ENCODE measurements at places on chromosomes 3 and 15.

- DNase-seq, result no peak
Observed at GRCh38 chr3:59502806-59503205, 453.0 kb upstream of the CFAP20DC start.

- DNase-seq, result no peak
Observed at GRCh38 chr3:17442332-17443049, 299.9 kb downstream of the TBC1D5 start.

- DNase-seq, result no peak
Observed at GRCh38 chr15:51751697-51752683, 593 bp downstream of the TMOD2 start.

GRCh38 chr3:13146643-13147143, 73.5 kb upstream of the IQSEC1 start:
- DNase-seq, result no peak

- no peak for DNase-seq
Observed at GRCh38 chr3:103372031-103372430, 937.2 kb downstream of the ZPLD1 start.

GRCh38 chr3:48928679-48929078, 10.0 kb downstream of the ARIH2 start:
- DNase-seq, result no peak

DNA sequence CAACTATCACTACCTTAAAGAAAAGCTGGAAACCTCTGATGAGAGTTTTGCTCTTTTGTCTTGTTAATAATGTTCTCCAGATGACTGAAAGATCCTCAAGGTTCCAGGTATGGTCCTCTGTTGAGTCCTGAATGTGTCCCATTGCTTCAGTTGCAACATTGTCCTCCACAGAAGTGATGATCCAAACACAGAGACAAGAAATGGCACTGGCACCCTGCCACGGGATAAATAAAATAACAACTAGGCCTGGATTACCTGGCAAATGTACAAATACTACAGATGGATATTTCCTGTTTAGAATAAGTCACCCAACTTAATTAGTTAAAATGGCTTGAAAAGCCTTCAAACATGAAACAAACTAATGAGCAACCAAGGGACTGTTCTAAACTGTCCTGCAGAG, 58.3 kb downstream of the EIF3J start:
- no peak for DNase-seq

GRCh38 chr3:9765865-9766264, 3.9 kb downstream of the CAMK1 start:
- no peak for DNase-seq

GRCh38 chr15:31331389-31331788, 4.8 kb downstream of the KLF13 start:
- no peak for DNase-seq

DNA sequence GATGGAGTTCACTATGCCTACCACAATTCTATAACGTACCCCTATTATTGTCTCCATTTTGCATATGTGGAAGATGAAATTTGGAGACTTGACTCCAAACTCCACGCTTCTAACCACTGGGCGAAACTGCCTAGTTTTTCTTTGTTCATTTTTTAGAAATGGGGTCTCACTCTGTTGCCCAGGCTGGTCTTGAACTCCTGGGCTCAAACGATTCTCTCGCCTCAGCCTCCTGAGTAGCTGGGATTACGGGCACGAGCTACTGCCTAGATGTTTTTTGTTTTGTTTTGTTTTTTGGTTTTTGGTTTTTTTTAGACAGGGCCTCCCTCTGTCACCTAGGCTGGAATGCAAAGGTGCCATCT, 584 bp upstream of the RPL32 start:
- DNase-seq, result no peak

DNA sequence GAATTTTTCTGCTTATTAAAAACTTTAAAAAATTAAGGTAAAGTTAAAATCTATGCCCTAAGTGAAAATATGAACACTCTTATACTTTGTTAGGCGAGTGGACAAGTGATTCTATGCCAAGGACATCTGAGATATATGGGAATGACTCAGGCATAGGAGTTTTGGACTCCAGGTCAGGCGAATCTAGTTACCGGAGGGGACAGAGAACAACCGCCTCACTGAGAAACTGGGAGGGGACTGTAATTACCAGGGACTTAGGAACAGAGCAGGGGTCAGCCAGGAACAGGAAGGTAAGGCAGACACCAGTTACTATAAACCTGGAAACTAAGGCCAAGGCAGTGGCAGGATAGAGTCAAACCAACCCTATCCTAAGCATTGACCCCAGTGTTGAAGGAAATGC, 16.8 kb upstream of the ATP1B3 start:
- DNase-seq, result no peak

GRCh38 chr3:128506754-128507153, 13.8 kb upstream of the GATA2 start:
- DNase-seq, result no peak

DNA sequence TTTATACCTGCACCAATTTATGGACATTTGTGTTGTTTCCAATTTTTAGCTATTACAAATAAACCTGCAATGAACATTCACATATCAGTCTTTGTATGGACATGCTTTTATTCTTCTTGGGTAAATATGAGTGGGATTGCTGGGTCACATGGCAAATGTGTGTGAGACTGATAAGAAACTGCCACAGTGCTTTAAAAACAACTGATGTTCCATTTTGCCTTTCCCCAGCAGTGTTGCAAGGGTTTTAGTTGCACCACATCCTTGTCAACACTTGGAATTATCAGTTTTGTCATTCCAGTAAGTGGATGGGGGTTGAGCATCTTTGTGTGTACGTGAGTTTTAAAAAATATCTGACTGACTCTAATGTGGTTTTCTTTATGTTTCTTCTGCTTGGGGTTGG, 191.2 kb downstream of the PLCL2 start:
- no peak for DNase-seq

DNA sequence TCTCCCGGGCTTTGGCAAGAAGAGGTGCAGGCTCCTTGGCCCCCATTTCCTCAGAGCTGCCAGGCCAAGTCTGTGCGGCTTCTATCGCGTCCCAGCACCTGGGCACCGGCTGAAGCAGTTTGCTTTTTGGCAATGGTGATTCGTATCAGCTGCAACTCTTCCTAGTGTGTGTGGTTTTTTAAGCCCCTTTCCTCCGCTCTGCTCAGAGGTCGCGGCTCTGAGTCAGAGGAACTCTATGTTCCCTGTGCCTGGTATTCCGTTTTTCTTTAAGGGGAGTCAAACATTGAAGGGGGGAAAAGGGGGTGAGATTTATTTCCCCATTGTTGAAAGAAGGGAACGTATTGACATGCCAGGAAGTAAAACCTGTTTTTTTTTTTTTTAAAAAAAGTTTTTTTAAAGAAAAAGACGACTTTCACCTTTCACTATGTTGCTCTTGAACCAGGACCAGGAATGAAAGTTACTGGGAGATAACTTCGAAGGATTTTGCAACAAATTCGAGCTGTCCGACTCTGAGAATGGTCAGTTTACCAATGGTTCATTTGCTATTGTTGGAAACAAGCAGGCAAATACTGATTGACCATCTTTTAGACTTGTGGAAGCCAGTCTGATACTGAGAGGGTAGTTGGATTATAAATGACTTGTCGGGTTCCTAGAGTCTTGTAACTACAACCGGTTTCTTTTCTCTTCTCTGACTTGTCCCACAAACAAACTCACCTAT, 1.1 kb downstream of the ARMC8 start:
- DNase-seq, result no peak

DNA sequence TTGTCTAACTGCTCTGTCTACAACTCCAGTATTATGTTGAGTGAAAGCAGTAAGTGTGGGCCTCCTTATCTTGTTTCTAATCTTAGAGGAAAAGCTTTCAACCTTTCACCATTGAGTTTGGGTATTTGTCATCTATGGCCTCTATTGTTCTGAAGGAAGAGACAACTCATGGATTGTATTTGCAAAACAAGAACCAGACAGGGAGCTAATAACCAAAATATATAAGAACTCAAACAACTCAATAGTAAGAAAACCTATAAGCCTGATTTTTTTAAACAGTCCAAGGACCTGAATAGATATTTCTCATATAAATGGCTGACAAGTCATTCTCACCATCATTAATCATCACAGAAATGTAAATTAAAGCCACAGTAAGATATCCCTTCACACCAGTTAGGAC, 113.0 kb downstream of the TAFA4 start:
- no peak for DNase-seq

DNA sequence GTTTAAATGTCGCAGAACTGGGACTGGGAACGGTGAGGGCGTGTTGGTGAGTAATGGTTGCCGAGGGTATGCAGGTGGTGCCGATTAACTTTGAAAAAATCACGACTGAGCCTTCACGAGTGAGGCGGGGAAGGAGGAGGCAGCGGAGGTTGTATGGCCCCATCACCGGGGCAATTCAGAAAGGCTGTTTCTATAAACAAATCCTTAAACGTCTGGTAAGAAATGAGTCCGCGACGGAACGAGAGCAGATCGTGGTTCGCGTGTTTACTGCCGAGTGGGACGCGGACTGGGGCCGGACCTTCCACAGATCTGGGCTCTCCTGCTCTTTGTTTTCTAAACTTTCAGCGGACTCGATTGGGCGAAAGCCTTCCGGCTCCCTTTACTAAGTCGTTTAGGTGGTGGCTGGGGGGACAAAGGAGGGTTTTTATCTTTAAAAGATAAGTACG, 2.7 kb downstream of the IGF1R start:
- DNase-seq, result no peak

DNA sequence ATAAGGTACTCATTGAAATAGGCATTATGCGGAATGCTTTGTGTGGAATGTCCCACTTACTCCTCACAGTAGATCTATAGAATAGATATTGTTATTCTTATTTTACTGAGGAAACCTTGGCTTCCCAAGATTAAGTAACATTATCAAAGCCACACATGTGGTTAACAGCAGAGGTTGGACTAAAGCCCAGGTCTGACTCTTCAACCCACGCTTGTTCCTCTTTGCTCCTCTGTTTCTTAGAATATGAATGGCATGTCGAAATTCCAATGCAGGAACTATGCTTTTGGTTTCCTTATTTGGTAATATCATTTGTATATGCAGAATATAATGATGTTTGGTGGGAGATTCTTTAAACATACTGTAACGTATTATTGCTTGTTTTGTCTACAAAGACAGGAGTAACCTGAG, 818.8 kb upstream of the LMCD1 start:
- no peak for DNase-seq

DNA sequence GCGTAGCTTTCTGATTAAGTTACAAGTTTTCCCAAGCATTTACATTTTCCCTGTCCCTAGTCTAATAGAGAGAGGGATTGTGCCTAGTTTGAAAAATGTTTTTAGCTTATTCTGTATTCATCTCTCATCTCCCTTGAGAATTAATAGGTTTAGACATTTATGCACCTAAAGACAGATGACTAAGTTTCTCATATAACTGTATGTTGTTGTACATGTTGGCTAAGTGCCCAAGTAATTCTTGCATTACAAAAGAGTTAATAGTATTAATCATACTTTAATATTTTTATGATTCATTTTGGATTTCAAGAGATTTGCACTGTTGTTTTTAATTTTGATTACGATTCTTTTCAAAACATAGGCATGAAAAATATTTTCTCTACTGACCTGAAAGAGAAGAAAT, 109.0 kb upstream of the TBL1XR1 start:
- no peak for DNase-seq

DNA sequence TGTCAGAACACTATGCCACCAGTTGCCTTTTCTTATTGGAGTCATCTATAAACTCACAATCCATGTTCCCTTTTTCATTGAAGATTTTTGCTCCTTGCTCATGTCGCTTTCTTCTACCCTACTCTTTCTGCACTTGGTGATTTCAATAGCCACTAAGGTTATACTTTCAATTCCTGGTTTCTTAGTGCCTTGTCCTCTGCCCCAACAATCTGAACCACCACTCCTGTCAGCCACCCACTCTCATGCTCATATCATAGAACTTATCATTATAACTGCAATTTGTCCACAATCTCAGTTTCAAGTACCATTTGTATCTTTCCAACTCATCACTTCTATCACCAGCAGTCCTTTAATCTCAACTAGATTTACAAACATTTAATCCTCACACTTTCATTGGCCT, 10.0 kb upstream of the GRAMD1C start:
- no peak for DNase-seq

GRCh38 chr3:174287705-174288104, 571.4 kb upstream of the NAALADL2 start:
- no peak for DNase-seq

- DNase-seq, result no peak
Observed at GRCh38 chr3:58340594-58341244, 8.0 kb downstream of the PXK start.

- no peak for DNase-seq
Observed at GRCh38 chr3:15409774-15410173, 17.6 kb downstream of the METTL6 start.

GRCh38 chr3:39413691-39414420, 7.3 kb downstream of the RPSA start:
- peak; percentile 21 for DNase-seq

- no peak for DNase-seq
Observed at GRCh38 chr15:97189162-97189780, 771.2 kb upstream of the ARRDC4 start.

DNA sequence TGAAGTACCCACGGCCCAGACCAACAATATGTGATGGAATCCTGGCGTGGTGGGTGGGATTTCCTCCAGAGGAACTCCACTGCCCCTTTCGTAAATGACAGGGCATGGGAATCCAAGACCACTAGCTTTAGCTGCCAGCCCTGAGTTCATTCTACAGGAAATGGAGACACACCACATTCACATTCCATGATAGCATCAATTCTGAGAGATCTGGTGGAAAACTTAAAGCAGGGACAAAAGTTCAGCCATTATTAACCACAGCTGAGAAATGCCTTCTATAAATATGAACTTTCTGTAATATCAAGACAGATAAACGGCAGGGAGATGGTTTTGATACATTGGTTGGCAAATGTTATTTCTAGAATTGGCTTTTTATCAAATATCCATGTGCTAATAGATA, 98.2 kb downstream of the FBN1 start:
- DNase-seq, result no peak

DNA sequence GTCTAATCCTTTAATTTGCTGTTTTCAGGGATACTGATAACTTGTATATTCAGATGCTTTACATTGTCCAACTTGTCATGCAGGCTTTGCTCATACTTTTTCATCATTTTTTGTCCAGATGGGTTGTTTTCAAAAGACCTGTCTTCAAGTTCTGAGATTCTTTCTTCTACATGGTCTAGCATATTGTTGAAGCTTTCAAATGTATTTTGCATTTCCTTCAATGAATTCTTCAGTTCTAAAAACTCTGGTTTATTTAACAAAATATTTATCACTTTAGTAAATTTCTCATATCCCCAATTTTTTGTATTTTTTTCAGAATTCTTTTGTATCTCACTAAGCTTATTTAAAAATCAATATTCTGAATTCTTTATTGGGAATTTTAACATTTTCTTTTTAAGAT, 388.3 kb upstream of the IL12A start:
- DNase-seq, result no peak

DNA sequence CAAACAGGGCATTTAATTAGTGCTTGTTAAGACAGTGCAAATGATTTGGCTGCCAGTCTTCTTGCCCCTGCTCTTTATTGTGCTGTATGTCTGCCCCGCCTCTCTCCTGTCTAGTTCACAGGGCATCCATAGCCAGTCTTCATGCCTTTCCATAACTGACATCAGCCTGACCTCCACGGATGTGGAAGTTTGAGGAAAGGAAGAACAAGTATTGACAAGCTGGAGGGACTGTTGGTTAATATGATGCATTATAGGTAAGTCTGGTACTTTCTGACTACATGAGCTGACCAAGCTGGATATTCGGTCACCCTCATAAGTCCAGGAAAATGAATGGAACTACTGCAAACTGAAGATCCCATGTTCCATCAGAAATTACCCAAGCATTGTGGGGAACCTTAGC, 325.9 kb downstream of the TIGIT start:
- no peak for DNase-seq
